Astrocyte of the hippocampus (primary cell): ENCODE measurements at places on chromosomes 4 and X.
A peak's percentile ranks its signal among the peaks of the same experiment; 100 is the strongest.

DNA sequence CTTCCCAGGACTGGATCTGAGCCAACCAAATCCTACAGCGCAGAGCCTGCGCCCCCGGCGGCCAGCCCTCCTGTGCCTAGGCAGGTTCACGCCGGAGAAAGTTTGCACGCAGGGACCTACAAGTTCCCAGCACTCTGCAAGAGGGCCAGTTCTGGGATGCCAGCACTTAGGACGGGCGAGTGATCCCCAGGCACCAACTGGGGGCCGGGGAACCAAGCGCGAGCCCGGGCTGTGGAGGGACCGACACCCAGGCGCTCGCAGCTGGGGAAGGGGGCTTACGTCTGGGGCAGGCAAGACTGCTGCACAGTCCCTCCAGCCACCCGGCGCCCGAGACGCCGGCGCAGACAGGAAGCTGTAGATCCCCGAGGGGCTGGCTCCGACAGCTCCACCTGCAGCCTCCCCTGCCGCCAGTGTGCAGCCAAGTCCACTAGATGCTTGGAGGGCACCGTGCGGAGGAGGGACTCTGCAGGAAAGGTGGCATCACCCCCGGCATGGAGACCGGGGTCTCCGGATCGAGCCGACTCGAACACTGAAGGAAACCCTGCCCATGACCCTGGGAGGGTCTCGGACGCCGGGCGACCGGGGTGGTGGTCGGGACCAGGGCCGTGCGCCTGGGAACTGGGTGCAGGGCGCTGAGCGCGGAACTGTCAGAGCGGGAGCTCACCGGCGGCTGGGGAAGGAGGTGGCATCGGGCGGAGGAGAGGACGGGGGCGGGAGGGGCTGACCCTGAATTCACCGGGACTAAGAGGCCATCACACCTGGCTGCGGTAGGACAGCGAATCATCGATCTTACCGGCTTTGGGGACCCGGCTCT lies 566 bp downstream of the CORIN start:
- DNase-seq: peak; percentile 62

DNA sequence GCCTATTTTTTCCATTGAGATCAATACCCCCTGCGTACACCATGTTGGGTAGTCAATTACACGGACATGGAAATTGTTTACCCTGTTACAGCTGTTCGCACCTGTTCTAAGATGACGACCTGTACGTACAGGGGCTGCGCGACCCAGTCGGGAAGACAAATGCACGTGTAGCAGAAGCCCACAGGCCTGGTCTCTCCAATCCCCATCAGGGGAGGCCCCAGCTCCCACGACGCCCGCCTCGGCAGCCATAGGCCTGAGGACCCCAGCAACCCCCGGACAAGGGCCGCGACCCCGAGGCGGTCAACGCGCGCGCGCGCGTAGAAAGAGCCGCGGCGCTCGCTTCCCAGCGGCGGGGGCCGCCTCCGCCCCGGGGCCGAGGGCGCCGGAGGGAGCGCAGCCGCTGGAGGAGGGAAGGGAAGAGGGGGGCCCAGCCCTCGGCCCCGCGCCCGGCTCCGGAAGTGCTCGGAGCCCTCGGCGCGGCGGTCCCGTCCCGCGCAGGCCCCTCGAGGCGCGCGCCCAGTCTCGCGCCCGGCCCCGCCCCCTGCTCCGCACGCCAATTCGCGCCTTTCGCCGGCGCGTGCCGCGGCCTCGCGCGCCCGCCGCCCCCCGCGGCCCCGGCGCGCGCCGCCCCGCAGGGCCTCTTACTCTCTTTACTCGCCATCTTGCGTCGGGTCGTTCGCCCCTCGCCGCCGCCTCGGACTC lies 618 bp downstream of the RBBP7 start:
- peak; percentile 61 for DNase-seq

- no peak for DNase-seq
These were observed 33.5 kb downstream of the SMS start for GRCh38 chrX:21974011-21974385.

DNA sequence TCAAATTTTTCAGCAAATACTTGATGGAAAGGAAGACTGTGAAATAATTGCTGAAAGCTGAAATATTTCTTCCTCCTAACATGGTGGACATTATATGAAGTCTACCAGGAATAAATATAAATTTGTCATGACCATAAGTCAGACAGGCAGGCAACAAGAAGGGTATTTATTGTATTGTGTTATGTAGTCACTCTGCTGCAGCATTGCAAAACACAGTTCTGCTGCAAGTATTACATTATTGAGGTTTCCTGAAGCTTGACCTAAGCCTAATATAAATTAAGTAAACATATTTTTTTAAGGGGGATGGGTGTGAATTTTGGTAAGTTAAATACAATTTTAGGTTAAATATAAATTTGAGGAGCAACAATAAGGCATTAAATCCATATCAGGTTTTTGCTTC lies 60.2 kb upstream of the MAOA start:
- DNase-seq: no peak

- DNase-seq: peak; percentile 94
These were observed 53.9 kb upstream of the TENM3 start for GRCh38 chr4:182189103-182189878.

GRCh38 chr4:184384056-184384809 lies 90.1 kb downstream of the IRF2 start:
- DNase-seq: peak; percentile 90
